ENCODE measurements at places on chromosomes 5 and 9.

- no peak for DNase-seq
Measured at GRCh38 chr5:121500310-121500709, 351.4 kb upstream of the FTMT start.

GRCh38 chr5:56170557-56170956 lies 62.6 kb downstream of the ANKRD55 start:
- DNase-seq = no peak

- no peak for DNase-seq
Measured at GRCh38 chr9:112327718-112328450, 5.5 kb downstream of the PTBP3 start.

GRCh38 chr9:122340161-122340560 lies 30.7 kb upstream of the PTGS1 start:
- DNase-seq = no peak

DNA sequence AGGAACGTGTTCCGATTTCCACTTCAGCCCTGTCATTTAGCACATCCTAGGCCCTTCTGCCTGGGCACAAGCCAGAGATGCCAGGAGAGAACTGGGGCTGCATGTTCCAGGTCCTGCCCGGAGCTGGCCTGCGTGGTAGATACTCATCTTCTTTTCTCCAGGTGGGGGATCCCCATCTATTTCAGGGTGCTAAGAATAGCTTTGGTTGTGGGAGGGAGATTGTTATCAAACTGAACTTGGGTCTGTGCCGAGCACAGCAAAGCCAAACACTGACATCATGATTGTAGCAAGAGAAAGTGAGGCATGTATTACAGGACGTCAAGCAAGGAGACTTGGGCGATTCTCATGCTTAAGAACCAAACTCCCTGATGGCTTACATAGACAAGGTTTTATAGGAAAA lies 18.2 kb downstream of the C9orf153 start:
- no peak for DNase-seq

- no peak for DNase-seq
Measured at GRCh38 chr5:146365618-146366017, 27.0 kb downstream of the POU4F3 start.

- DNase-seq = no peak
Measured at GRCh38 chr9:122261469-122261881, 3.2 kb downstream of the RBM18 start.

DNA sequence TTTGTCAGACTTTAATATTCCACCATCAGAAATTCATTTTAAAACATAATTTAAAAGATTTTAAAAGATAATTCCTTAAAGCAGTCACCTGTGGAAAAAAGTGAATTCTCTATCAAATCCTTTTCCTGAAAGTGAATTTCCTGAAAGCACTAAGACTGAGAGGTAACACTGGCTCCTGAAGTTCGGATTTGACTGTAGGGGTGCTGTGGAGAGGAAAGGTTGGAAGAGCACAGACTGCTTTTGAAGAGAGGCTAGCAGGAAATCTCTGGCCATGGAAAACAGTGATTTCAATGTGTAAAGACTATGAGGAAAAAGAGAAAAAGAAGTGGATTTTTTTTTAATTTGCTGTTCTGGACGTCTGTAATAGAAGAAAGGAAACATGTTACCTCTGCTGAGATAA lies 35.7 kb upstream of the TMEM161B start:
- DNase-seq = no peak

GRCh38 chr9:91843623-91844148 lies 106.3 kb downstream of the ROR2 start:
- no peak for DNase-seq

DNA sequence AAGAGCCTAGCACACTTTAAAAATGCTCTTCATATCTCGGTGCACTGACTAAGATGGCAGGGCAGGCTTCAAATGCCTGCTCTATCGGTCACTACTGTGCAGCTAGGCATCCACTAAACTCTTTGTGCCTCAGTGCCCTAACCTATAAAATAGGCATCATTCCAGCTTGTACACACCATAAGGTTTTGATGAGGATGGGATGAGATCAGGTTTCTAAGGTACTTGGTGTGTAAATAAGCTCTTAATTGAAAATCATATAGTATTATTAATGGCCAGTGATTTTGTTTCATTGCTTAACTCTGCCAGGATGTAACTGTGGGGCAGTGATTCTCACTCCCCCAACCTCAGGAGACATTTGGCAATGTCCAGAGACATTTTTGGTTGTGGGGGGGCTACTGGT lies 78.5 kb downstream of the ALDH1A1 start:
- no peak for DNase-seq

DNA sequence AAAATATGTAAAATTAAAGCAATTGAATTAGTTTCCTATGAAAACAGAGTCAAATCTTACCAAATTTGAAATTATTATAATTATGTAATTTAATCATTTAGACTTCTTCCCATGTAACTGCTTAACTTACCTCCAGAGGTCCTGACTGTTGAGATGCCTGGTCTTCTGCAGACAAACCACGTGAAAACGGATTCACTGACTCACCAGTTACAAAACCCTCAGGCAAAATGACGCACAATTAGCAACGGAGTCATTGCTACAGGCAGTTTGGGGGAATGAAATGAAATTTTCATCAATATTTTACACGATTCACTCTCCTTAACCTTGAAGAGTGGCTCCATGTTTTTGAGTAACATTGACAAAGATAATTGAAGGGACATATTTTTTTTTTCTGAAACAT lies 460.8 kb downstream of the MTRR start:
- no peak for DNase-seq

DNA sequence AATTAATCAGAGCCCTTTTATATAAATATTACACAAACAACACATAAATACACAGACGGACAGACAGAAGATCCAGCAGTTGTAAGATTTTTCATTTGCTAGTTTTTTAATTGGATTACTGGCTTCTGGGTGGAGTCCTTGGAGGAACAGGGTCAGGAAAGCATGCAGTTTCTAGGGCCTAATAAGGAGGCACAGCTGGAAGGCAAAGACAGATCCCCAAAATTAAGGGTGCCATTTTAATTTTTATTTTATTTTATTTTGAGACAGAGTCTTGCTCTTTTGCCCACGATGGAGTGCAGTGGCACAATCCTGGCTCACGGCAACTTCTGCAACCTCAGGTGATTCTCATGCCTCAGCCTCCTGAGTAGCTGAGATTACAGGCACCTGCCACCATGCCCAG lies 49.5 kb downstream of the PTGS1 start:
- DNase-seq = no peak

DNA sequence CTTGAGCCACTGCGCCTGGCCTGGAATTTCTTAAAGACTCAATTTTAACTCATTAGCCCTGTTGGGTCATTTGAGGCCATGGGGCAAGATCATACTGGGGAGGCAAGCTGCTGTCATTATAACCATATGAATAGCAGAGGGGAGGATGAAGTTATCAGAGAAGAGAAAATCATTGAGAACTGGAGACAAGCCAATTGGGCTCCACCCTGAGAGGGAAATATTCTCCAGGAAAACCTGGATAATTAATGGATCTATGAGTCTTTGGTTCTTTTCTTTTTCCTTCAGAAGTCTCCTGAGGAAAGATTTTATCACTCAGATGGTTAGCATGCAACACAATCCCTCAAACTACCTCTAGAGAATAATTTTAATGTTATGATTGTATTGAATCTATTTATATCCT lies 569.6 kb upstream of the TUSC1 start:
- no peak for DNase-seq

- DNase-seq = no peak
Measured at GRCh38 chr5:55429613-55430253, 105.0 kb downstream of the PLPP1 start.

DNA sequence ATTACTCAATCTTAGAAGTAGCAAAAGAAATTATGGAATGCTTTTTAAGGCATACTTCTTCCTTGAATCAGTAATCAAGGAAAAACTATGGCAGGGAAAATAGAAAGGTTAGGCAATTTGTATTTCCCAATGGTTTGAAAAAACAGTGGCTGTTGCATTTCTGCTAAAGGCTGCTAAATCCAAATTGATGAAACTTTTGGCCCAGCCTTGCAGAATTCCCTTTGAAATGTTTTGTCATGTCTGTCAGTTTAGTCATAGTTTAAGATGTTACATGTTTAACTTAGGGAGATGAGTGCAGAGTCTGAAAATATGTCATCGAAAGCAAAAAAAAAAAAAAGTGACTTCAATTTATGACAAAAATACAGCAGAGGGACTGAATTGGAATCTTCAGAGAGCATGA lies 878.9 kb upstream of the WWC1 start:
- DNase-seq = no peak

- DNase-seq = no peak
Measured at GRCh38 chr5:66658516-66658915, 62.3 kb downstream of the MAST4 start.

GRCh38 chr9:108021096-108021710 lies 531.6 kb upstream of the KLF4 start:
- no peak for DNase-seq

GRCh38 chr5:60841361-60841760 lies 2.7 kb downstream of the ELOVL7 start:
- DNase-seq = no peak

DNA sequence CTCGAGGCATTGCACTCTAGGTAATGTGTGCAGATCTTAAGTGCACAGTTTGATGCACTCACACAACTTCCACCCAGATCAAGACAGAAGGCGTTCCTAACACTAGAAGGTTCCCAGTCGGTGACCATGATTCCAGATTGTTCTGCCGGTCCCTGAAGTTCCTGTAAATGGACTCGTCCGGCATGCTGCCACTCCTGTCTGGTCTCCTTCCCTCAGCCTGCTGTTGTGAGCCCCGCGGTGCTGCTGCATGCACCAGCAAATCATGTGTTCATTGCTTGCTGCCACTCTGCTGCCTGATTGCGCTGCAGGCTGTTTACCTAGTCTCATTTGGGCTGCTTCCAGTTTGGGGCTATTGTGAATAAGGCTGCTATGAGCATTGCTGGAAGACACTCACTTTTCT lies 11.5 kb downstream of the STKLD1 start:
- DNase-seq = no peak
